CD4-positive, alpha-beta T cell treated with Interleukin-4 for 4 hours (primary cell): ENCODE measurements at places on chromosomes 12 and 14.

GRCh38 chr12:47223848-47224213, 144.1 kb upstream of the AMIGO2 start:
- no peak for DNase-seq

DNA sequence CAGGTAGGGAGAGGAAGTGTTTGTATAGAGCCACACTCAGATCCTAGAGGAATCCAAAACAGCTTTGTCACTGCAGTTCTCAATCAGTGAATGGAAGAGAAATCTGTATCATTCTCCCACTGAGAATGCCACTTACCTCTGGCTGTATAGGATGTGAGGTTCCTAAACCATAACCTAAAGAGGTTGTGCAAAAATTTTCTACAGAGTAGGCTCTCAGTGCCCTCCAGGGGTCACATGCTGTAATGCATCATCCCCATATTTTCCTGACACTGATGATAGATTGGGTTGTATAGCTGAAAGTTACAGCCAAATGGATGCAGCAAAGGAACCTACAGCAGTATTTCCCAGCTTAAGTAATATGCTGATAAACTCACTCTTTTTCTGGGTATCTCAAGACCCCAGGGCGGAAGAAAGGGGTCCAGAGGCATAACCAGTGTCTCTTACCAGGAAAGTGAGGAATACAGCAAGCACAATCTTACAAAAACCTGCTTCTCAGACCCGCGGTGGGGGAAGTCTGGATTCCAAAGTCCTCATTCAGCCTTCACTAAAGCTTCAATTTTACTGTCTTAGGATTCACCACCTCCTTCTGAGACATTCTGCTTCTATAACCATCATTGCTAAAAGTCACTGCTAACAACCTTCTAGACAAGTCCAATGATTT, 3.8 kb downstream of the BCDIN3D start:
- peak; percentile 46 for DNase-seq

- peak; percentile 36 for DNase-seq
Observed at GRCh38 chr12:989751-990660, 1.0 kb upstream of the ERC1 start.

- DNase-seq: peak; percentile 74
Observed at GRCh38 chr12:71746974-71747611, 7.6 kb upstream of the RAB21 start.

DNA sequence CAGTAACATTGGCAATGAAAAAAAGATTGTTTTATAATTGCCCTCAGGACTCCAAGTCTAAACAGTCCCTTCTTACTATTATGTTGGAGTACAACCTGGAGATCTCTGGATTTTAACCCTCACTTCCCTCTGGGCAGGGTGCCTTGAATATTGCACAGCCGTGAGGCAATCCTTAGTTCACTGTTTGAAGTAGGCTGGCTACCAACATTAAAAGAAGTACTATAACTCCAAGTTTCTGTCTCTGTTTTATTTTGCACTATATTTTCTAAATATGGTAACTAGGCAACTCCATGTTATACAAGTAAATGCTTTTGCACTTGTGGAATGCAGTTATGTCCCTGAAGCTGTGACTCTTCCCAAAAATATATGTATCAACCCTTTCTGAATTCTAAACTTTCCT, 490.7 kb downstream of the EGLN3 start:
- DNase-seq: no peak

GRCh38 chr14:64220466-64220865, 73.7 kb downstream of the ESR2 start:
- no peak for DNase-seq

DNA sequence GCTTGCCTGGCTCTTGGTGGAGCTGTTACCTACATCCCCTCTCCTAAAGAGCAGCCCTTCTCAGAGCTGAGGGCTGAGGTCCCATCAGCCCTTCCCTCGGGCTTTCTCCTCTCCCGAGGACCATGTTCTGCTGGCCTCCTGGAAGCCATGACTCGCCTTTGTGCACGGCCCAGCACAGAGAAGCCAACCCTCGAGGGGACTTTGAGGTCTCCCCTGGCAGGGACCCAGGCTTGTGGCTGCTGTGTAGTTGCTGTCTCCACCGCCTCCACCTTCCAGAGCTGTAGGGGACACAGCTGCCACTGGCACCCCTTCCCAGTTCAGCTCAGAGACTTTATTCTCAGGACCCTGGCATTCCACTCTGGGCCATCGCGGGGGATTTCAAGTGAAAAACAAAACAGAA, 22.9 kb upstream of the CCND2 start:
- DNase-seq: no peak

DNA sequence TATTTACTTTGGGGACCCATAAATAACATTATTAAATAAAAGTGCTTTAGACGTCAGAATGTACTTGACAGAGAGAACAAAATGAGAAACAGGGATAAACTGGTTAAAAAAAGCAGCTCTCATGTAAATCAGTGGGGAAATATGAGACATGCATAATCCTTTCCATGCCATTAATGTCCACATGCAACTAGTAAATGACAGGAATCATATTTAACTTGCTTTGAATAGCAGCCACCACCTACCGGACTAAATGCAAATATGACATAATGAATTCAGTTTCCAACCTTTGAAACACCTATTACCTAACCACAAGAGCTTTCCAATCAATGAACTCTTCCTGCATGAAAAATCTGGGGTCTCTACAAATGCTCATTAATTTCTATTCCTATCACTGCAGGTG, 19.6 kb downstream of the FGD6 start:
- no peak for DNase-seq

DNA sequence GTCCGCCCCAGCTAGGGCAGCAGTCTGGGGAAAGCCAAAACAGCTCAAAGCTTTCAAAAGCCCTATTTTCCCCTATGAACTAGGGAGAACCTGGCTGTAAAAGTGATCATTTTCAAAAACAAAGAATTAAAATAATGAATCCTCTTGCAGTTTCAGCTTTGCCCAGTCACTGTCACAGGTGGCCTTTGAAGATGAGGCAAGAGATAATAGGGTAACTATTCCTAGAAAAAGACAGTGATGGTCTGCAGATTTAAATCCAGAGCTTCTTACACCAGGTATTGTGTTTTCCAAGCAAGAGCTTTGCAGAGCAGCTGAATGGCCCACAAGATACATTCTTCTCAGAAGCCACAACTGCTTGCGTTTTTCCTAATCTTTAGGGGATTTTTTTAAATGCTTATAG, 80.2 kb upstream of the NUDT4 start:
- no peak for DNase-seq

- no peak for DNase-seq
Observed at GRCh38 chr12:114685869-114686268, 1.9 kb upstream of the TBX3 start.

DNA sequence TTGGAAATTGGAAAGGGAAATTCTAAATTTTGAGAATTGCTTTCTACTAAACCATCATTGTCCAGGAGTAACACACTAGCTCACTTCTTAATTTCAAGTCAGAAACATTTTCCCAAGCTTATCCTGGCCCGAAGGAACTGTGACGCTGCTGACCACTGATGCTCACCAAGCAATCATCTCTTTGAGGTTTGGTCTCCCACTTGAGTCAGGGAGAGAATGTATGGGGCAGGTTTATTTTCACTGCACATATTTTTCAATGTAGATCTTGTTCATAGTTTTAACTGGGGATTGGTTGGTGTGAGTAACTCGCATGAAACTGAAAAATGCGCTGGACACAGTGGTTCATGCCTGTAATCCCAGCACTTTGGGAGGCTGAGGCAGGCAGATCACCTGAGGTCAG, 12.9 kb upstream of the RNASE10 start:
- DNase-seq: no peak

DNA sequence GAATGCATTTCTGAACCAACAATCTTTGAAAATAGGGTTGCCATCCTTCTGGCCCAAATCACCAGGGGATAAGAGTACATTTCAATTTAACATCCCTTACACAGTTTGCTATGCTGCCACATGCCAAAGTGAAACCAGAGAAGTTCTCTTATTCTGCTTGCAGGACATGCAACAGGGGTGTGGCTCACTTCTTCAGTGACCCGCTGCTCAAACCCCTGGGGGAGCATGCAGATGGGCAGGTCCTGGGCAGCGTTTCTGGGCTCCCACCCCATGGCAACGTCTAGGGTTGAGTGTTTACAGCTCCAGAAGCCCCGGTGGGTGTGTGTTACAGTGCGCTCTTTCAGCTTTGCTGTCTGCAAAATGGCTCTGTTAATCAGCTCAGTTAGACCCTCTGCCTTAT, 1306.3 kb upstream of the TMEM132C start:
- no peak for DNase-seq

DNA sequence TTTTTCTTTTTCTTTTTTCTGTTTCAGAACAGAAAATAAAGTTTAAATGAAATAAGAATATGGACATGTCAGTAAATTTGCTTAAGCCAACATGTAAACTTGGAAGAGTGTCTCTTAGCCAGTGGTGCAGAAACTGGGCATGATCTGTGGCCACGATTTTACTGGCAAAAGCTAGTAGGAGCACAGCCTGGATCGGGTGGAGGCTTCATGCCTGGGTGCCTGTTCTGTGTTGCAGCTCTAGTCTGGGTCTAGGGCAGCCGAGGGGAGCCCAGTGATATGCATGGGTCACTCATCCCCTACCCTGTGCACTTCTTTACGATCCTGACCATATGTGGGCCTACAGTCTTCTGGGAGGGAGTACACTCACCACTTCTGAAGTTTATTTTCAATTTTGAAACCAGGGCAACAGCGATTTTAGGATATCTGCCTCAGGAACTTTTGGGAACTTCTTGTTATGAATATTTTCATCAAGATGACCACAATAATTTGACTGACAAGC, 45.6 kb upstream of the SMCO2 start:
- DNase-seq: no peak

GRCh38 chr14:21066882-21067502, 3.1 kb upstream of the ARHGEF40 start:
- DNase-seq: no peak

DNA sequence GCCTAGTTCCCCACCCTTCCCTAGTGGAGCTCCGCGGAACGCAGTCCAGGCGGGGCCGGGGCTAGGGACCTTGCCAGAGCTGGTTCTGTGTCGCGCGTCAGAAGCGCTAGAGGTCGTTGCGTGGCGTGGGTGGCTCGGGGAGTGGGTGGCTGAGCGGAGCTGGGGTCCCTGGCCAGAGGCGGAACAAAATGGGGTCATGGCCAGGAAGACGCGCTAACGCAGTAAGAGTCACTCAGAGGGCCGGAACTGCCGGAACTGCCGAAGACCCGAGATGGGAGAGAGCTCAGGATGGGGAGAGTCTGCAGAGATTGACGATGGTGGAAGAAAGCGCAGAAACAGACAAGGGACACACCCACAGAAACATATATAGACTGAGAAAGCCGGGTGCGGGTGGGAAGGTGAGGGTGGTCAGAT, 4.8 kb downstream of the DGKA start:
- DNase-seq: peak; percentile 23

DNA sequence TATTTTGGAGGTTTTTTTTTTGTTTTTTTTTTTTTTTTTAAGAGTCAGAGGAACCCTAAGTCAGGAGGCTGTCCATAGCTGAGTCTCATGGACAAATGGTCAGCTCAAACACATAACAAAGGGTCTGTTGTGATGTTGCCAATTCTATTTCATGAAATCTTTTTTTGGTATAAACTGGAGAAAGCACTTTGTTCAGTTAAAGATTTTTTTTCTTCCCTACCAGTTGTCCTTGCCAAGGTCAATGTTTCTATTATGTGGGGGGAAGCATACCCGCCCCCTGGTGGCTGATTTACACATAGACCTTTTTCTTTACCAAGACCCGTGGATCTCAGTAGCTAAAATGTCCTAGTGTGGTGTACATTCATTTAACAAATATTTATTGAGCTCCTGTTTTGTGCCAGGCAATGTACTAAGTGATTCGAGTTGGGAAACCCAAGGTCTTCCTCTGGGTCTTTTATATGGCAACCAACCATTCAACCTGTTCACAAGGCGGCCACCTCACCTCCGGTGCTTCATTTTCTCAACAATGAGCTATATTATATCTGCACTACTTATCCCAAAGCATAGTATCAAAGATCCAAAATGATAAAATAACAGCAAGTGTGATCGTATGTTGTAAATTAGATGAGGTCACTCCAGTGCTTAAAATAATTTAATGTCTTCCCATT, 214.5 kb downstream of the PAH start:
- no peak for DNase-seq

DNA sequence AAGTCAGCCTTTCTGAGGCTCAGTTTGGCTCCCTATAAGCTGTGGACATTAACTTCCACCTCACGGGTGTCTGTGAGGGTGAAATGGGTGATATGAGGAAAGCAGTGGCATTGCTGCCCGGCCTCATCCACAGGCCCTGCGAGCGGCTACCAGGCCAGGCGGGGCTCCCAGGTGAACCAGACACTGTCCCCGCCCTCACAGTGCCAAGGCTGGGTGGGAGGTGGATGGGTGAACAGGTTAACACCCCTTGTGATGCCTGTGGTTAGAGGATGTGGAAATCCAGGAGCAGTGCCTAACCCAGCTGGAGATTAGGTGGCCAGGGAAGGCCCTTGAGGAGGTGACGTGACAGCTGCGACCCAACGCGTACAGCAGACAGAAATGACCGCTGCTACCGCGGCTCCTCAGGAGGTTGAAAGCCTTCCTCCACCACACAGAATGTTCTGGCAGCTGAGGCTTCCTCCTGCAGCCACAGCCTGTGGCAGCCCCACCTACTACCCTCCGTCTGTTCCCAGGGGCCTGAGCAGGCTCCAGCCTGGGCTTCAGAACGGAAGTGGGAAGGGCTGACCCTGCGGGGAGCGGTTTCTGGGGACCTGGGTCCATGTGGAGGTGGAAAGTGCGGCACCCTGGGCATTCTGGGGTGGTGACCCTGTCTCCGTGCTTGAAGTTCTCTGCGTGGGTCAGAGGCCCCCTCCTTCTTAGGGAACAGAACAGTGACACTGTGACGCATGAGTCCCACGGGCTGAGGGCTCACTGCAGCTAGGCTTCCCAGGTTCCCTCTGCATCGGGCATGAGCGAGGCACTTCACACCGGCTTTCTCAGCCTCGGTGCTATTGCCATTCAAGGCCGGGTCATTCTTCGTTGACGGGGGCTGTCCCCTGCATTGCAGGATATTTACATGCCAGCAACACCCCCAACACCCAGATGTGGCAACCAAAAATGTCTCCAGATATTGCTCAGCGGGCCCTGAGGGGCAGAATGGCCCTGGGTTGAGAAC, 9.7 kb downstream of the MMAB start:
- no peak for DNase-seq

GRCh38 chr14:42229976-42230375, 623.3 kb downstream of the LRFN5 start:
- DNase-seq: no peak

GRCh38 chr14:64992328-64992885, 5.7 kb downstream of the FNTB start:
- DNase-seq: no peak

DNA sequence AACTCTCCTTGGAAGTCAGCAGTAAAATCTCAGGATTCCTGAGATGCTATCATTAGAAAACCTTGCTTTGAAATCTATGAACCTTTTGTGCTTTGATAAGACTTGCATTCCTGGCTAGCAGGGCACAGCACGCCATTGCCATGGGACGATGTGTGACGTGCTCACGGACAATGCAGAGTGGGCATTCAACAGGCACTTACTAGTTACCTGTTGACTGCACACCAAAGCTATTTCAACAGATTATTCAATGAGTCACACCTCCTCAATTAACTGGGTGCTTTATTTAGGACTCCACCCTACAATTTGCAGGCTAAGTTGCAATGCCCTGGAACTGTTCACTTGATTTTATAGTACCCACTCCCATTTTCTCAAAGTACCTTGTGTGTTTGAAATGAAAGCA, 11.3 kb downstream of the NOS1 start:
- no peak for DNase-seq

GRCh38 chr12:103561174-103561573, 25.9 kb upstream of the STAB2 start:
- no peak for DNase-seq

- DNase-seq: no peak
Observed at GRCh38 chr12:108240027-108240785, 98.9 kb downstream of the CMKLR1 start.

GRCh38 chr14:75523771-75524171, 1.5 kb downstream of the BATF start:
- peak; percentile 64 for DNase-seq
